ENCODE measurements at places on chromosomes 2 and 18.

DNA sequence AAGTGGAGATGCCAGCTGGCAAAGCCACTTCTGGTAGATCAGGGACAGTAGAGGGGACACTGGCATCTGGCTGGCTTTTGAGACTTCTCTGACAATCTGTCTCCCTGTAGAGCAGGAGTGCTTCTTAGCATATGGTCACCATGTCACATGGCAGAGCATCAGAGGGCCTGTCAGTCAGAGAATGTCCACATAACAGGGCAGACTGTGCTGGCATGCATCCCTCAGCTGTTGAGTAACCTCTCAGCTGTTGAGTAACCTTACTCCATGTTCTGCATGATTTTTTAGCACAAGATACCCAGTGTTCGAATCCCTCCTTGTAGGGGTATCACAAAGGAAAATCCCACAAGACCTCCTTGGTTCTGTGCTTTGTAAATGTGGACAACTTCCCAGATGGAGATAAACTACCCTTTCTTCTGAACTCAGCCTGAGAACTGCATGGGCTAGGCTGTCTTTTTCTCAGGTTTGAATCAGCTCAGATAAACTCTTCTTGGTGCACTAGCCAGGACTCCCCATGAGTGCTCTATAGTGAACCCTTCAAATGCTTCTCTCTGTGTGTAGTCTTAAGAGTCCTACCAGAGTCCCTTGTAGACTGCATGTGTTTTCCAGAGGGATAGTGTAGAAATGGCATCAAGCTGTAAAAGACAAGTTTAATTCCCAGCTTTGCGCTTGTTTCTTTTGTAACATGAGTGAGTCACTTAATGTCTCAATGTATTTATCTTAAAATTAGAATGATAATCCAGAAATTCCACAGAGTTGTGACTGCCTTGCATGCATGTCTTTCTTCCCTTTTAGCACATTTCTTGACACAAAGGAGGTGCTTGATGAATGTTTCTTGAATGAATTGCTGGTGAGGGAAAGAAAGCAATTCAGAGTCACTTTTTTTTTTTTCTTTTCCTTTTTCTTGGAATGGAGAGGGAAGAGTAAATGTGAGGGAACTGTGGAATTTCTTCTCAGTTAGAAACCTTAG lies 442.3 kb upstream of the HNMT start:
- DNase-seq: no peak

DNA sequence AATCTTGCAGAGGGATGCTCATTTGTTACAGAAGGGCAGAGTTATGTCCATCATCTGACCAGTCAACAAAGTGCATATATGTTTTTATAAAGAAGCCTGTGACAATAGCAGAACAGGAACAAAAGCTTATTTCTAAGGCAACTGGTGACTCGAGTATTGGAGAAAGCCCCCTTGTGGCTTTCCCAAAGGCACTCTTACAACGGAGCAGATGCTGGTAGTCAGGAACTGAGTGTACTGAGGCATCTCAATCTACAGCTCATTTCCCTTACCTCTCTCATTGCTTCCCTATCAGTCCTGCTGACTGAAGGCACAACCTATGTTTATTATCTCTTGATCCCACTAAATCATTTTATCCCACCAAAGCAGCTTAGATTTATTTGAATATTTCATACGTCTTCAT lies 557.1 kb upstream of the CHAC2 start:
- no peak for DNase-seq

DNA sequence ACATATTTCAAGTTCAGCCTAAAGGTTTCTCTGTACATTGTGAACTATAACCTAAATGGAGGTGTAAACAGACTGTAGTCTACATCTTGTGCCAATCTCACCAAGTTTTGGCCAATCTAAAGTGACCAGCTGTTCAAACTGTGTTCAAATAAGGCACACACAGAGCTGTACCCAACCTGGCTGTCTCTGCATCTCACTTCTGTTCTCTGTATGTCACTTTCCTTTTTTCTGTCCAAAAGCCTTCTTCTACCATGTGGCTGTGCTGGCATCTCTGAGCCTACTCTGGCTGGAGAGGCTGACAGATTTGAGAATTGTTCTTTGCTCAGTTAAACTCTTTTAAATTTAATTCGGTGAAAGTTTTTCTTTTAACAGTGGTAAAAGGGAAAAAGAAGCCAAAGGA lies 817.9 kb downstream of the SOCS6 start:
- DNase-seq: no peak

- DNase-seq: no peak
Observed at GRCh38 chr2:105536175-105536574, 137.3 kb upstream of the FHL2 start.

GRCh38 chr2:73938718-73939352 lies 12.2 kb downstream of the DGUOK start:
- no peak for DNase-seq

- DNase-seq: no peak
Observed at GRCh38 chr2:239046822-239047221, 198.9 kb downstream of the TWIST2 start.

DNA sequence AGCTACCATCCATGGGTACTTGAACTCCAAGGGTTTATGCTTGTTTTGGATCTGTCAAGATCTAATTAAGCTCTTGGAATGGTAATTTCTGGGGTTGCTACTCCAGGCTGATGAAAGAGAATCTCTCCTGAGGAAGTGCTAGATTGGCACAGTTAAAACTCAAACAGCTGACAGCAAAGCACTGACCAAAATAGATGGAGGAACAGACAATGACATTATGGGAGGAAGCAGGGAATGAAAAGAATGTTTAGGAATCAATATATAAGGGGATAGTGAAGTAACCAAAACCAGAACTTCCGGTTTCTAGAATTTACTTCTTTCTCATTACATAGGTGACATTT lies 6.3 kb downstream of the THUMPD2 start:
- no peak for DNase-seq

DNA sequence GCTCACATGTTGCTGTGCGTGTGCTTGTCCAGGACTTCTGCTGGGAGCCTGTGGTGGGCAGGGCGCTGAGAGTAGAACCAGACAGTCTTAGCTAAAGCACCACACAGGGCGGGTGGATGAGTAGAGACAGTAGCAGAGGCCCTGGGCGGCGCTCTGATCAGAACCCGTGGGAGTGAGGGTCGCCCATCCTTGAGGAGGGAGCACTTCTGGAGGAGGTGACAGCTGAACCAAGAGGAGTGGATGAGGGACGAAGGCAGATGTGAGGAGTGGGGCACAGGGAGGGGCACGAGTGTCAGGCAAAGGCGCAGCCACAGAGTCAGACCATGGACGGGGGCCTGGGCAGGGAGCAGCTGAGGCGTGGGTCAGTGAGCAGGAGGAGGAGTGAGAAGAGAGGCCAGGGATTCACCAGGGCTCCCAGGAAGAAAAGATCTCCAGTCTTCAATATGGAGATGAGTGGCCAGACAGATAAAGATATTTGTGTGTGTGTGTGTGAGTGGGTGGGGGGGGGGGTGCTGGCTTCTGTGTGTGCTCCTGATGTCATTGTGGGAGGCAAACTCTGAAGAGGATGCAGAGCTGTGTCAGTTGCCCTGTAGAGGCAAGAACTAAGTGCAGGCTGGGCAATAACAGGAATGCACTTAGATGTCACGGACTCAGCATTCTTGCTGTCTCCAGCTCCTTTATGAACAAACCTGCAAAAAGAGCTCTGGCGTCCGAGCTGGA lies 79.6 kb downstream of the TPO start:
- no peak for DNase-seq

DNA sequence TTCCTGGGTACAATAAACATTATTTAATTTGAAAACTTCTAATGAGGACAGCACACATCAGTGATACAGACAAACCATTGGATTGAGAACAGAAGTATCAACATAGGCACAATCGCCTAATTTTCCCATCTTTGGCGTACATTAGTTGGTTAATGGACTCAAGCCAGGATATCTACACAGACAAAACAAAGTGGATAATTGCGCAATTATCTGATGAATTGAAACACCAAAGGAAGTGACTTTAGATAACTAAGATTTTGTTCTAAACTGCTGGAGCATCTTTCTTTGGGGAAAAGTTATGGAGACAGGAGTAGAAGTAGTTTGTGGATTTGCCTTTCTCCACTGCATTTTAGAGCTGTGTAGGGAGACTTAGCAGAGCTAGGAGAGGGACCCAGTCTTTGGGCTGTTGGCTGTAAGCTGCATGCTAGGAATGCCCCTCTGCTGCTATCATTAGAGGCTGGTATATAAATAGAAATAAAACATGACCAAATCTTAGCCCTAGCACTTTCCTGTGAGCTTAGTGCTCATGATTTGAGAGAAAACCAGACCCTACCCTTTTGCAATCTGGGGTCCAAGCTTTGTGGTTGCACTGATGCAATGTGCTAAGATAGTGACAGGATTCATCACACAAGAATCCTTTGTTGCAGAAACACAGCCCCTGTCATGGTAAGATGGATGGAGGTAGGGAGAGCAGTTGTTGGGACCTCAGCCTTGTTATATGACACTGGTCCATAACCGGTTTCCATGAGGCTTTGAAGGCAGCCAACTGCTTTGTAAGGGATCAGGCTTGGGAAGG lies 264.5 kb upstream of the PIK3C3 start:
- no peak for DNase-seq

DNA sequence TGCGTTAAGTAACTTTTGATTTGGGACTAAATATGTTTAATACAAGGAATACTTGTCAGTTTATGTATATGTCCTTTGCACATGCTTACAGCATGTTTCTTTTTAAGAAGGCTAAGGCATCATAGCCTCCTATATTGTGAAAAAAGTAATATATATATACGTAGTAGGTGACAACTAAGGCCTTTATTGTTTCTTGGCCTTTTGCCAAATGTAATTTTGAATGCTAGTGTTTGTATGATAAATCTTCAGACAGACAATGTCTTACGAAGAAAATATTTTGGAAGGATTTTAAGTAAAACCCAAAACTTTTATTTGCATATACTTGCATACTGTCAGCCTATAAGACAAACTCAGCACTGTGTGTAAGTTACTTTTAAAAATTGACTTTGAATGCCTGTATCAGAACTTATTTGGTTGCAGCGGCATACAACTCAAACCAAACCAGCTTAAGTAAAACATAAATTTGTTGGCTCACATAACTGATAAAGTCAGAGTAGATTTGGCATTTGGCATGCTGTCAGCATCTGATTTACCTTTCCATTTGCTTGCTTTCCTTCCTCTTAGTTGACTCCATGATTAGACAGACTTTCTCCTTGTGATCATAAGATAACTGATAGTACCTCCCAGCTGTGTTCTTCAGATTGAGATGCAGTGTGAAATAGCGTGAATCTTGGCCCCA lies 24.4 kb downstream of the UBE2E3 start:
- DNase-seq: no peak

GRCh38 chr2:205731583-205731981 lies 49.3 kb downstream of the NRP2 start:
- DNase-seq: no peak

GRCh38 chr2:164061129-164061746 lies 325.4 kb upstream of the FIGN start:
- no peak for DNase-seq

GRCh38 chr2:229650901-229651300 lies 63.5 kb downstream of the DNER start:
- no peak for DNase-seq

DNA sequence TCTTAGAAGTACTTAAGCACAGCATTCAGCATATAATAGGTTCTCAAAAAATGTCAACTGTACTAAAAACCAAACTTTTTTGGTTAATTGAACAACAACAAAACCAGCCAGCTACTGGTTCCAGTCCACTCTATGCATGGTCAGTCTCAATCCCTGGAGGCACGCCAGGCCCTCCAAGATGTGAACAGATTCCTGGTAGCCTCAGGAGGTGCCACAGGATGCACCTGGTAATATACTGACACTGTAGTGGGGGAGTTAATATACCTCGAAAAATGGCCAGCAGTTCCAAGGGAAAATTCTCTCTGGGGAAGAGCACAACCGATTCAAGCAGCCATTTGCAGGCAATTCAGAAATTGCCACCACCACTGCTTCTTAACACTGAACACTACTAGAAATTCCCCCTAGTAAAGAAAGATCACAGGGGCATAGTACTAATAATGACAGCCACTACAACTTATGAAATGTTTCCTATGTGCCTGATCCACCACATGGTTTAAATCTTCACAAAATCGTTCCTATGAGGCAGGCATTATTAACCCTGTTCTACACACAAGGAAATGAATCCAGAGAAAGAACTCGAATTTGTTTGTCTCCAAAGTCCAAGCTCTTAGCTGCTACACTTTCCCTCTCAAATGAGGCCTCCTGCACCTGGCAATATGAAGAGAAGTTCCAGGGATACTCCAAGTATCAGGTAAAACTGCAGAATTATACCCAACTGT lies 3.4 kb downstream of the MGAT4A start:
- no peak for DNase-seq

DNA sequence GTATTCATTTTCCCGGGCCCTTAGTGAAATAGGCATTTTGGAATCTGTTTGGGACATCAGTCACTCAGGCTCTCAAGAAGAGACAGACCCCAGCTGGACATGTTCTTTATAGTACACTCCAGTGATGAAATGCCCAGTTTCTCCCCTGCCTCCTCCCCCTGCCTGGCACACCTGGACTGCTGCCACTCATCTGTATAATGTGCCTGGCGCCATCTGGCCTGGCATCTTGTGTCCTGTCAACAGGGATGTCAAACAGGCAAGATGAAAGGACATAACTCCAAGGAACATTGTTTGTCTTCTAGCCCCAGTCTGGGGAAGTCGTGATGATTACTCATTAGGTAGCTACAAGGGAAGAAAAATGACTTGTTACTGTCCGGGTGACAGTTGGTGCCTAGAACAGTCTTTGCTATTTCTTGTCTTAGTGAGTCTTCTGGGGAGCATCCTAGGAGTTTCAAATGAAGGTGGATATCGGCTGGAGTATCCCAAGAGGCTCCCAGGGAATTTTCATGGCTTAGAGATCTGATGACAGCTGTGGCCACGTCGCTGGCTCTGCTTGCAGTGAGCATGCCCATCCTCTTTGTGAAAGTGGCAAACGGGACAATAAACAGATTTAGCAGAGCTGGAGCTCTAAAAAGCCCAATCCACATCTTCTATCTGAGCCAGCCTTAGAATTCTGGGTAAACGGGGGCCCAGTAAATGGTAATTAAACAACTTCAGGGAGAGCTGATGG lies 153.6 kb downstream of the ALK start:
- DNase-seq: no peak

DNA sequence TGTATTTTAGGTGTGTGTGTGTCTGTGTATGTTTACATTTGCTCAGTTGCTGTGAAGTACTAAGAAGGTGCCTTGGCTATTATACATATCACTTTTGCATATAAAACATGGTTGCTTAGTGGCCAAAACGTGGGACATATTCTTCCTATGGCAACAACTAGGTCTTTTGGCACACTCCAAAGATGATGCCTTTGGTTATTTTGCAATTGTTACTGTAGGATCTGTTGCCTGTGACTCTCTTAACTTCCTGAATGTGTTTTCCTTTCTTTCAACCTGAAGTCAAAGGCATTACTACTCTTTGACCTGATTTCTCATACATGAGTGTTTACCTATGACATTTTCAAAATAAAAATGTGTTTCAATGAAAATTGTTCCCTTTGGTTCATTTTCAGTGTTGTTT lies 160.5 kb downstream of the UBE2E3 start:
- no peak for DNase-seq

GRCh38 chr2:43038696-43039094 lies 187.7 kb downstream of the ZFP36L2 start:
- no peak for DNase-seq

GRCh38 chr2:237198164-237198855 lies 112.6 kb downstream of the COPS8 start:
- no peak for DNase-seq

- no peak for DNase-seq
Observed at GRCh38 chr2:83595121-83595690, 863.9 kb downstream of the SUCLG1 start.

- peak; percentile 26 for DNase-seq
Observed at GRCh38 chr18:77140439-77141109, 8.0 kb upstream of the MBP start.

GRCh38 chr2:128548461-128548891 lies 229.8 kb upstream of the HS6ST1 start:
- no peak for DNase-seq

GRCh38 chr2:127191331-127192219 lies 28.5 kb downstream of the CYP27C1 start:
- no peak for DNase-seq

Measured in T-helper 9 cell (primary cell).